ENCODE measurements at places on chromosomes 12 and 14.

DNA sequence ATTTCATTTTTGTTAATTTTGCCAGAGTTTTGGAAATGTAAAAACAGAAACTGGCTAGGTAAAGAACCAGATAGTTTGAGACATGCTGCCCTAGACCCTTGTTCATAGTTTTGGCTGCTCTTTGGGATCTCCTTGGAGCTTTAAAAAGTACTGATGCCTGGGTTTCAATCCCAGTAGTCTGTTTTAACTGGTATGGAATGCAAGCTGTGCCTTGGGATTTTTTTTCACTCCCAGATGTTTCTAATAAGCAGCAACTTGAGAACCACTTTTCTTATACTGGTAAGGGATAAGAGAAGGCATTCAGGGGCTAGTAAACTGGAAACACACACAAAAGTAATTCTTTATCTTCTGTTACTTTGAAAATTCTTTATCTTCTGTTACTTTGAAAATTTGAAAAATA, 18.8 kb downstream of the SLC35F4 start:
- peak; percentile 85 for DNase-seq

- no peak for DNase-seq
These were observed 120.8 kb downstream of the ARID2 start for GRCh38 chr12:45850302-45850701.

DNA sequence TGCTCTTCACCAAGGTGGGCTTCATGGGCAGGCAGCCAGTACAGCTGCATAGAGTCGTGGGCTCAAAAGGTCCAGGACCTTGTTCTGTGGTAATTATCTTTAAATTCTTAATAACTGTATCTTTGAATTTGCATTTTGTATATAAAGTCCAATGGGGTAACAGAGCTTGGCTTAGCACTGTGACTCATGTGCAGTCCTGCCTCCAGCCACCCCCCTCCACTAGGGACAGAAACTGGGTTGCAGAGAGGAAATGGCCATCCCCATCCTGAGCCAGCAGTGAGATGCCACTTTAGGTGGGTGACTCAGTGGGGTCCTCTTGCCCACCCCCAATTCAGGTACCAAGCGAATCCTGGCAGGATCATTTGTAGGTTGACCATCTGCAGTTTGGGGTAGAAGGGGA, 48.1 kb downstream of the EPS8 start:
- DNase-seq: no peak

GRCh38 chr14:74616996-74617700, 5.1 kb upstream of the LTBP2 start:
- DNase-seq: peak; percentile 38

GRCh38 chr14:47427629-47428028, 247.8 kb downstream of the MDGA2 start:
- no peak for DNase-seq

DNA sequence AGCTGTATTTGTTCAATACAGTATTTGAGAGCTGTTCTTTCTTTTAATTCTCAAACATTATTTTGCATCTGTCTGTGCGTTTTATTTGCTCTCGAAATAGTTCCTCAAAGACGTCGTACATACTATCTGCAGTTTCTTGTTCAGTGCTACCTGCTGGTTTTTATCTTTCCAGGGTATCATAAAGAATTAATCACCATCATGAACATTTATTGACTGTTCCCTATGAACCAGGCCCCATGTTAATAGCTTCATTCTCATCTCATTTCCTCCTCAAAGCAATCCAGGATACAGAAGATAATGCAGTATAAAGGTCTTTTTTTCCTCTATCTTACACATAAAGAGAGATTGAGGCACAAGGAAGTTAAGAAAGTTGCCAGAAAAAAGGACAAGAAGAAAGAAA, 211.8 kb downstream of the DACT1 start:
- no peak for DNase-seq

DNA sequence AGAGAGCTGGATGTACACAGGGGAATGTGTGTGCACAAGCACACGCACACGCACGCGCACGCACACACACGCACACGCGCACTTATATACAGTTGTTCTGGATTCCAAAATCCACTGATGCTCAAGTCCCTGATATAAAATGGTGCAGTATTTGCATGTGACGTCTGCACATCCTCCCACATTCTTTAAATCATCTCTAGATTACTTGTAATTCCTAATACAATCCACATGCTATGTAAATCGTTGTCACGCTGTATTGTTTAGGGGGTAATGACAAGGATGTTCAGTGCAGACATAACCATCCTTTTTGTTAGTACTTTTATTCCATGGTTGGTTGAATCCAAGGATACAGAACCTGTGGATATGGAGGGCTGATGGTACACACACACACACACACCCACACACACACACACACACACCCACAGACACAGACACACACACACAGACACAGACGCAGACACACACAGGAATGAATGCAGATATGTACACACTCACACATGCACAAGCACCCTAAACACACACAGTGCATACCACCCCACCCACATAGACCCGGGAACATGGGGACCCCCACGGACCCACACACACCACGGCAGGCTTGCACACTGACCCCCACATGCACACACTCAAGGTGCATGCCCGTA, 188.5 kb upstream of the PRMT8 start:
- peak; percentile 69 for DNase-seq

DNA sequence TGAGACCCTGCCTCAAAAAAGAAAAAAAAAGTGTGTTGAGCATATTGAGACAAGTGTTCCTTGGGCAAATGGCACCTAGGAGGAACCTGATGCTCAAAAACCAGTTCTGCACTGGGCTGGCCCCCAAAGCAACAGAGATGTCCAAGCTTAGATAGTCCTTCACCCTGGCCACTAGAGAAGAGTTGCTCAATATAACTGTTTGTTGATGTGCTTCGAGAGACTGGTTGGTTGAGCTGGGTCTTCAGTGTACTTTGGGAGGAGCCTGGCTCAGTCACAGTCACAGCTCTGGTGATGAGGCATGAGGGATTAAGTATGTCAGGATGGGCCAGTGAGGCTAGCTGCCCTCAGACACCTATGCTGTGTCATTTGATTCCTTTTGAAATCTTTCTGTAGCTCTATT, 38.0 kb downstream of the SLC2A14 start:
- DNase-seq: no peak

GRCh38 chr12:81083906-81084513, 6.1 kb downstream of the ACSS3 start:
- DNase-seq: no peak

GRCh38 chr12:11810206-11810545, 160.7 kb downstream of the ETV6 start:
- DNase-seq: no peak

- no peak for DNase-seq
These were observed 9.4 kb downstream of the COX16 start for GRCh38 chr14:70350078-70350477.

DNA sequence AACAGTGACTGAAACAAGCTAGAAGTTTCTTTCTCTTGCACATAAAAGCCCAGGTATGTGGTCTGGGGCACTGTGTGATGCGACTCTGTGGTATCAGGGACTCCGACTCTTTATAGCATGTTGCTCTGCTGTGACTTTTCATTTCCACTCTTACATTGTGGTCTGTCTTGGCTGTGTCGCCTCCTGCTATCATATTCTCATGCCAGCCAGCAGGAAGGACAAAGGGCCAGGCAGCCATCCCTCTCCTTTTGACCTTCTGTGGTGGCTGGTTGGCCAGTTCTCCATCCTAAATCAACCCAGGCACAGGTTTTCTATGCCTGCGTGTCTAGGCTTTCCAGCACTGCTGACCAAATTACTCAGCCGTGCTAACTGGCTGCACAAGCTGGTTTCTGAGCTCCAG, 8.0 kb downstream of the ACAD10 start:
- no peak for DNase-seq

- no peak for DNase-seq
These were observed 88.2 kb upstream of the PAWR start for GRCh38 chr12:79778802-79779448.

DNA sequence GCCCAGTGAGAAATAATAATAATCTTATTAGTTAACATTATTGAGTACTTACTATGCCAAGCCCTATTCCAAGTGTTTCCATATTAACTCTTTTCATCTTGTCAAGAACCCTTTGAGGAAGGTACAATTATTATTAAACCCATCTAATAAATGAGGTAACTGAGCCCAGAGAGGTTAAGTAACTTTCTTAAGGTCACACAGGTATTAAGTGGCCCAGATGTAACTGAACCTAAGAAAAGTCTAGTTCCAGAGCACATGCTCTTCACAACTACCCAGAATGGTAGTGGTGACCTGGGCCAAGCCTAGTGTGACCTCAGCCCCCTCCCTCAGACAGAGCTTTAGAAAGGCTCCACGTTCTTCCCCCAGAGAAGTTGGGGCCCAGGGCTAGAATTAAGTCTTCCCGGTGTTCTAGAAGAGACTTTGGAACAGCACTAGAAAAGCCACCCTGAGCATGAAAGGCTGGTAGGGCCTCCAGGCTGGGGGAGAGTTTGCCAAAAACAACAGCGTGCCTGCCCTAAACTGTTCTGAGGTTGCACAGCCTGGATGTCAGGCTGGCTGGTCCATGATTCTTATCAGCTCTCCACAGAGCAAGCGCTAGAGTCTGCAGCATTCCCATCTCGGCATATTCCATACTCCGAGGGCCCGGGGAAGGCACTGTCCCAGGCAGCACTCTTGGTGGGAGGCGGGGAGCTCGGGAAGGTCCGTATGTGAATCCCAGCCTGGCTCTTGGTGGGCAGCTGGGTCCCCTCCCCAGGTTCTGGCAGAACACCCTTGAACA, 41.3 kb upstream of the CTDSP2 start:
- peak; percentile 77 for DNase-seq

- no peak for DNase-seq
These were observed 44.1 kb downstream of the SMIM41 start for GRCh38 chr12:52123487-52124186.

DNA sequence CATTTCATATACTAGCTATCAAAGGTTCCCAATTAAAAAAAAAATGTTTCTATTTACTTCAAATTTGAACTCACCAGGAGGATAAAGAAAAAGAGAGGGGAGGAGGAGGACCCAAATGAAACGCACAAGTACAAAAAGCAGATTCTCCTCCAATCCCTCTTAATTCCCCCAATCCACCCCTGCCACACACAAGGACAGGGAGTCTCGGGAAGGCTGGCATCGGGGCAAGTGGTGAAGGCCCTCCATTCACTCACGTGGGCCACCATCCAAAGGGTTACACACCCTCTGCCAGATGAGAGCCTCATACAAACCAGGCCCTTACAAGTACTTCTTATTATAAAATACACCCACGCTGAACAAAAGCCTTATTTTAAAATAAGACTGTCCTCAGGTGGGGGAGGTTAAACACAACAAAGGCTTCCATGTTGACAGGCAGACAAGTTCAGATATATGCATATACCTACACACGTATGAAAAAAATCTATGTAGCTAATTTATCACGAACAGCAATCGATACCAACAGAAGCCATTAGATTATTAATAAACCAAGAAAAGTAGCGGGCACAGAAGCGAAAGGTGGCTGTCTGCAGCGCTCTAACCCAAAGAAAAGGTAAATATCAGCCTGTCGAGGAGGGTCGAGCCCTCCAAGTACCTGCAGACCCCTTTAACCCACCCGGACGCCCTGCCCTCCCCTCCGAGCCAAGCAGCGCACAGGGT, 1.5 kb downstream of the ATP2B1 start:
- no peak for DNase-seq

DNA sequence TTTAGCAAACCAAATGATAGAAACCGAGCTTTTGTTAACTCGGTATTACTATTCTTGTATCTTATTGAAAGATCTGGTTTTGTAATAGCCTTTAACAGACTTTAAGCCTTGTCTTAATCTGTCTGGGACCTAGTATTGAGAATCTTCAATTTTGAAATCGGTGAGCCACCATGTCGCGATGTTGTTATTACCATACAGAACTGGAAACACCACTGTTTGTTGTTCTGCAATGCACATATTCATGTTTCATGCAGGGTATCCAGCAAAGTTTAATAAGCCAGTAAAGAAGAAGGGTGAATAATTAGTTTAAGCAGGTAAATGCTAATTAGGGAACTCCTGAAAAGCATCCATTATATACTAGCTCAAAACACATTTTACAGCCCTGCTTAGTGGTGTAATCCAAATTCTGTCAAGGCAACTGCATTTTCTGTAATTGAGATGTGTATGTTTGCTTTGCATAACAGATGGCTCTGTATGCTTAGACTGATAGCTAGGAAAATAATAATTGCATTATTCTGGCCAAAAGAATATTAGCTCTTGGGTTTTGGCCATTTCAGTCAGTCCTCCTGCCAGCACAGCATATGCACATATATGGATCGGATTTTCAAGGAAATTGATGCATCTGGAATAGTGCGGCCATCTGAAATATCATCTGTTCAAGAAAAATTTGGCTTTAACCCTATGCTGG, 389.2 kb downstream of the EGLN3 start:
- DNase-seq: no peak

- DNase-seq: peak; percentile 4
These were observed 684 bp downstream of the KANSL2 start for GRCh38 chr12:48681399-48681709.

DNA sequence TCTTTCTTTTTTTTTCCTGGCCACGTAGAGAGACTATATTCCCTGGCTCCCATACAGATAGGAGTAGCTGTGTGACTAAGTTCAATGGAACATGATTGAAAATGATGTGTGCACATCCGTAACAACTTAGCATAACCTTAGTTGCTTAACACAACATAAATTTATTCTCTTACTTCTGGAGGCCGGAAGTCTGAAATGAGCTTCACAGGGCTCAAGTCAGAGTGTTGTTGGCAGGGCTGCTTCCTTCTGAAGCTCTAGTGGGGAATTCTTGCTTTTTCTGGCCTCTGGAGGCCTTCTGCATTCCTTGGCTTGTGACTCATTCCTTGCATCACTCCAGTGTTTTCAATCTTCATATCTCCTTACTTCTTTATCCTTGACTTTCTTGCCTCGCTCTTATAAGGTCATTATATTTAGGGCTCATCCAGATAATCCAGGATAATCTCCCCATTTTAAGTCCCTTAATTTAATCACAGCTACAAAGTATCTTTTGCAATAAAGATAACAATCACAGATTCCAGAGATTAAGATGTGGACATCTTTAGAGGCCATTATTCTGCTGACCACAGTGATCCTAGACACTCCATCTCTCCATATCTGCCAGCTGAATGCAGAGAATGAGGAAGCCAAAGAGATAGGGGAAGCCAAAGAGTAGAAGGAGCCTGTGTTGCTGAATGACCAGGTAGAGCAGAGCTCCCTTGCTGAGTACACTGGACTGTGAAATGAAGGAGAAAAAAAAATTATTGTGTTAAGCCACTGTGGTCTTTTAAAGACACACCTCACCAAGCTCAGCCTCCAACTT, 21.0 kb upstream of the SNX6 start:
- DNase-seq: peak; percentile 100

GRCh38 chr12:61687407-61687806, 572.8 kb upstream of the USP15 start:
- no peak for DNase-seq

GRCh38 chr12:55724226-55724939, 4.2 kb downstream of the RDH5 start:
- DNase-seq: peak; percentile 59

- DNase-seq: no peak
These were observed 210.4 kb downstream of the EXOC5 start for GRCh38 chr14:57058319-57058718.

GRCh38 chr12:26513363-26514043, 318.1 kb downstream of the SSPN start:
- DNase-seq: no peak

GRCh38 chr14:90517076-90517841, 120.4 kb downstream of the CALM1 start:
- no peak for DNase-seq

Data from fibroblast of skin of right quadriceps (primary cell).